ENCODE measurements at places on chromosomes 7 and 10. TPM values are rescaled to one million over a fixed set of nuclear protein-coding genes. Genes with fewer than 3 reads are reported as not detected.

CDK14 gene
- 50.5 TPM for total RNA-seq

- ATAC-seq: no peak
Observed at GRCh38 chr7:46134385-46134784, 213.3 kb upstream of the IGFBP3 start.

DNA sequence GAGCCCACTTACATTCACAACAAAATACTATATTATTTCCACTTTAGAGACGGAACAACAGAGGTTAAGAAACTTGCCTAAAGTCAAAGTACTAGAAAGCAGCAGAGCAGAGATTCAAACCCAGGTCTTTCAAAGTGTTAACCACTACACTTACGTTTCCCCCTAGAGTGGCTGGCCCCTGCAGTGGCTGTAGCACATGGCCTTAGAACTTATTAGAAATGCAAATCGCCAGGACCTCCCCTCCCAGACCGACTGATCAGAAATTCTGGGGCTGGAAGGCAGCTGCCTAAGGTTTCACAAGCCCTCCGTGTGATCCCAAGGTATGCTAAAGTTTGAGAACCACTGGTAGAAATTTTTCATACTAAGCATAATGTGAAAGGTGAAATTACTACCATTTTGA lies 8.1 kb downstream of the MPP7 start:
- ATAC-seq: no peak

RBP3 gene
- total RNA-seq: 0.24 TPM

EBLN1 gene
- not detected for total RNA-seq

HTR5A gene
- total RNA-seq: 0.09 TPM

GRCh38 chr10:28880683-28880950 lies 203.3 kb downstream of the BAMBI start:
- no peak for ATAC-seq

C10orf90 gene
- total RNA-seq: 0.18 TPM

DNA sequence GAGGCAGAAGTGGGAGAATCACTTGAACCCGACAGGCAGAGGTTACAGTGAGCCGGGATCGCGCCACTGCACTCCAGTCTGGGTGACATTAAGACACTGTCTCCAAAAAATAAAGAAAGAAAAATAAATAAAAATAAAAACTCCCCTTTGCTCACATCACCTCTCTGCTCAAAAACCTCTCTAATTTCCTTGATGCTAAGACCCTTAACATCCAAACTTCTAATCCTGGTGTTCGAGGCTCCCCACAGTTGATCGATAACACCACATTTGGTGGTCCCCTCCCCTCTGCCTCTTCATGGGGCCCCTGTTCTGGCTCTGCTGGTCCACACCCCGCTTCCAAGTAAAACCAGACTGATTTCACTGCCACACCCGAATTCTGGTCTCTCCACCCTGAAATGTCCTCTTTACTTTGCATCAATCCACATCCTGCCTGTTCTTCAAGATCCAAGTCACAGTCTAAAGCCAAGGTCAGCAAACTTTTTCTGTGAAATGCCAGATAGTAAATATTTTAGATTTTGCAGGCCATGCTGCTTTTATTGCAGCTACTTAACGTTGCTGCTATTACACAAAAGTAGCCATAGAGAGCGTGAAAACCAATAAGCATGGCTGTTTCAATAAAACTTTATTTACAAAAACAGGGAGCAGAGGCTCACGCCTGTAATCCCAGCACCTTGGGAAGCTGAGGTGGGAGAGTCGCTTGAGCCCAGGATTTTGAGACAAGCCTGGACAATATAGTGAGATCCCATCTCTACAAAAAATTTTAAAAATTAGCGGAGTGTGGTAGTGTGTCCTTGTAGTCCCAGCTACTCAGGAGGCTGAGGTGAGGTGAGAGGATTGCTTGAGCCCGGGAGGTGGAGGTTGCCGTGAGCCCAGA lies 11.8 kb downstream of the MOSPD3 start:
- peak; percentile 62 for ATAC-seq

DNA sequence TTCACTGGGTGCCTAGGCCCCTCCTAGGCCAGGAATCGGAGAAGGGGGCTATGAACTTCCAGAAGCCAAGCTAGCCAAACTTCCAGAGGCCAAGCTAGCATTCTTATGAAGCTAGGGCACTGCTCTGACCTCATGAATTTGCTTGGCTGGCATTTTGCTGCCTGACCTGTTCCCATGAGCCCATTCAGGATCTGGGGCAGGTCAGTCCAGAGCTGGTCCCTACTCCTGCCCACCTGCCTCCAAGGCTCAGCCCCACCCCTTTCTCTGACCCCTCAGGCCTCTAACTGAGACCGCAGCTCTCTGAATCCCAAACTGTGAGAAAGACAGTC lies 1.3 kb upstream of the PPIF start:
- ATAC-seq: no peak

GRCh38 chr10:7955446-7955845 lies 99.0 kb upstream of the GATA3 start:
- no peak for ATAC-seq
